ENCODE measurements at places on chromosomes 13 and 19.

DNA sequence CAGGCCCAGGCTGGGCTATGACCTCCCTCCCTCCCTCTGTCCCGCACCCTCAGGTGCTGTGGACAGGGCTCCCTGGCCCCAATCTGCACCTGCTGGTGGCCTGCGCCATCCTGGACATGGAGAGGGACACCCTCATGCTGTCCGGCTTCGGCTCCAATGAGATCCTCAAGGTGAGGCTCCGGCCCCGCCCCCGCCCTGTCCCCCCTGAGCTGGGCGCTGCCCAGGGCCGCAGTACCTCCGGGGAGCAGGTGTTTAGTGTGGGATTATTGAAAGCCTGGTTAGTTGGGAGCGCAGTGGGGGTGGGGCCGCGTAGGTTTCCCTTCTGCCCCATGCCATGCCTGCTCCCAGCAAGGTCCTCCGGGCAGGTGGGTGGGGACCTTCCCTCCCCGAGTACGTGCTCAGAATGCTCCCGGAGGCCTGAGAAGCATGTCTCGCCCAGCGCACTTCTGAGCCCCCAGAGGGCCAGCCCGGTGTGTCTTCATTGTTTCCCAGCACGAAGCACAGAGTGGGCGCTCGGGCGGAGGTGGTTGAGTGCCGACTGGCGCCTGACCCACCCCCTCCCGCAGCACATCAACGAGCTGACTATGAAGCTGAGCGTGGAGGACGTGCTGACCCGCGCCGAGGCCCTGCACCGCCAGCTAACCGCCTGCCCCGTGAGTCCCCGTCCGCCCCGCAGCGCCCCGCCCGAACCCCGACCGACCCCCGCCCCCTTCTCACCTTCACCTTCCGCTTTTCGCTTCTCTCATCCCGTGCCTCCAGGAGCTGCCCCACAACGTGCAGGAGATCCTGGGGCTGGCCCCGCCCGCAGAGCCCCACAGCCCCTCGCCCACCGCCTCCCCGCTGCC, 8.8 kb downstream of the IL4I1 start:
- DNase-seq: no peak

DNA sequence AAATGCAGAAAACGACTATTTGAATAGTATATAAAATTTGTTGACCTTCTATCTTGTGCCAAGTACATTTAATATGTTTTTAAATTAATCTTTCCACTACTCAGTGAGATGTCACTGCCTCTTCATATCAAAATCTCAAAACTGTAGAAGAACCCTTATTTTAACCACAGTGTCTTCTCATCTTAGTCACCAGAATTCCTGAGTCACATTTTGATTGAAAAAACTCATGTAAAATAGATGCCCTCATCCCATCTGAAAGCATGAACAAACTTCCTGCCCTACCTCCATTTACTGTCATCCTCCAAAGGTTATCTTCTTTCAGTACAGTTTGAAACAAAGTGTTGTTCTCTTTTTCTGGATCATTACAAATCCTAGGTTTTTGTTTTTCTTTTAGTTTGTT, 1215.4 kb downstream of the PCDH9 start:
- DNase-seq: no peak

GRCh38 chr19:50909240-50910070, 1.7 kb downstream of the KLK4 start:
- DNase-seq: no peak

GRCh38 chr13:92656648-92657047, 570.0 kb upstream of the GPC6 start:
- DNase-seq: no peak

DNA sequence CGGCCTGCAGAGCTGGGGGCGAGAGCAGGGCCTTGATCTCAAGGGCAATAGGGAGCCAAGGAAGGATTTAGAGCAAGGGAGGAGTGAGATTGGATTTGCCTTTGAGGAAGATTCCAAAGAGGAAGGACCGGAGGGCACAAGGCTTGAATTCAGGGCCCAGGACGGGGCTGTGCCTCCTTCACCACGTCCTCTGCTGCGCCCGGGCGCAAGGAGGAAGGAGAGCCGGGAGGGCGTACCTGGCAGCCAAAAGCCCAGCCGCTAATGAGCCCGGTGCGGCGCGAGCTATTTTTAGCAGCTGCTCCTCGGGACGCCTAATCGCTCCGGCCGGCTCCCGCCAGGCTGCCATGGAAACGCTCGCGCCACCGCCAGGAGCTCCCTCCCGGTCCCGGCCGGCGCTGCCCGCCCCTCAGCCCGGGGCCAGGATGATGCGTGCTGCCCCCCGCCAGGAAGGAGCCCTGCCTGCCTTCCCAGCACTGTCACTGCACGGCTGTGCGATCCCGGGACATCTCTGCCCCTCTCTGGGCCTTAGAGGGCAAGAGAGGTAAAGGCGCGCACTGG, 31.3 kb downstream of the TINCR start:
- no peak for DNase-seq
